ENCODE measurements at places on chromosomes 11 and 22. TPM values are rescaled to one million over a fixed set of nuclear protein-coding genes. Genes with fewer than 3 reads are reported as not detected.

KRTAP5-6 gene
- not detected for total RNA-seq

BRSK2 gene
- total RNA-seq, result 20.3 TPM

ZW10 gene
- total RNA-seq, result 24.5 TPM

- no peak for DNase-seq
- H3K27ac ChIP-seq, result no peak overlapping the region
- no peaks in the 10 kb centered on the region for H3K4me1 ChIP-seq
- H3K27me3 ChIP-seq, result no peaks in the 10 kb centered on the region
These were observed 232.6 kb upstream of the MPPED2 start for GRCh38 chr11:30818721-30819120.

DNA sequence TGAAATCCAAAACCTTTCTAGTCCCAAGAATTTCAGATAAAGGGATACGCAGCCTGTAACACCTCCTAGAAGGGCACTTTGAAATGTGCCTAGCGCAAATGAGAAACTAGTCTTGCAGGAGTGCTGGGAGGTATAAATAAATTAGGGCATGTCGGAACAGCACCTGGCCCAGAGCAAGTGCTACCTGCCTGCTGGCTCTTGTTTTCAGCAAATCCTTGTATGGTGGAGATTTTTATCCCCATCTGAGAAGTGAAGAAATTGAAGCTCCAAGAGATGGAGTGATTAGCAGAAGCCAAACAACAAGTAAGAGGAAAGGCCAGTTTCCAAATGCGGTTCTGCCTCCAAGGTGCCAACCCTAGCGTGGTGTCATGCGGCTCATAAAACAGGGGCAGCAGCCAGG lies 36.7 kb upstream of the TFIP11 start:
- no peak for DNase-seq
- H3K4me1 ChIP-seq, result peaks cover 45% of the 10 kb centered on the region
- H3K27ac ChIP-seq, result peak overlapping the region; percentile 80
- H3K27me3 ChIP-seq, result no peaks in the 10 kb centered on the region
- no peaks in the 10 kb centered on the region for H3K36me3 ChIP-seq
- H3K4me3 ChIP-seq, result no peak overlapping the region

GRCh38 chr22:48179571-48180546 lies 1417.4 kb downstream of the TBC1D22A start:
- no peaks in the 10 kb centered on the region for H3K36me3 ChIP-seq
- no peak overlapping the region for H3K4me3 ChIP-seq
- H3K27ac ChIP-seq, result no peak overlapping the region
- H3K27me3 ChIP-seq, result no peaks in the 10 kb centered on the region

DNA sequence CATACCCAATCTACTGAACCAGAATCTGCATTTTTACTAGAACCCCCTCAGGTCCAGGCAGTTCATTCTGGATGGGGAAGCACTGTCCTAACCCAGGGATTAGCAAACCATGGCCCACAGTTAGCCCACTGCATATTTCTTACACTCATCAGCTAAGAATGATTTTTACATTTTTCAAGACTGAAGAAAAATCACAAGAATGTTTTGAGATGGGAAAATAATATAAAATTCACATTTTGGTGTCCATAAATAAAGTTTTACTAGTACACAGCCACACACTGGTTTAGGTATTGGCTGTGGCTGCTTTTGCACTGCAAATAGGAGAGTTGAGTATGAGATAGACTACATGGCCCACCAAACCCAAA lies 59.4 kb downstream of the PPFIBP2 start:
- peaks cover 67% of the 10 kb centered on the region for H3K4me1 ChIP-seq
- H3K27ac ChIP-seq, result peak overlapping the region; percentile 85
- no peak for DNase-seq
- H3K36me3 ChIP-seq, result no peaks in the 10 kb centered on the region
- H3K27me3 ChIP-seq, result no peaks in the 10 kb centered on the region

DNA sequence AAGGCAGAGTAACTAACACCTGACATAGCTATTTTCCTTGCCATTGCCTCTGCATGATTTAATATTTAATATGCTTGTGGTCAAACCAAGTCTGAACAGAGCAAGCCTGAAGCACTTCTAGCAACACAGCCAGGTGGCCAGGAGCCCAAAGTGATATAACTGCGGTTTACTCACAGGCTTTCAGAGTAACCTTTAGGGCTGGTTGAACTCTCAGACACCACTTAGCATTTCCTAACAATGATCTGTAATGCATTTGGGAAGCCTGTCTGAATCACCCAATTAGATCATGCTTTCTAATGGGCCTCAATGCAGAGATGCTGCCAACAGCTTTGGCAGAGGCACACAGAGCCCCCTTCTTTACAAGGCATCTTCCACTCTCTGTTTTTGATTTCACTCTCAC lies 96.1 kb downstream of the FDX1 start:
- H3K27me3 ChIP-seq, result no peaks in the 10 kb centered on the region
- no peak overlapping the region for H3K4me3 ChIP-seq
- DNase-seq, result no peak
- H3K27ac ChIP-seq, result no peak overlapping the region
- H3K36me3 ChIP-seq, result no peaks in the 10 kb centered on the region
- H3K4me1 ChIP-seq, result no peaks in the 10 kb centered on the region

APOBEC3H gene
- total RNA-seq, result not detected

GRCh38 chr11:128779036-128779435 lies 85.2 kb downstream of the FLI1 start:
- H3K4me1 ChIP-seq, result peaks cover 34% of the 10 kb centered on the region
- H3K27me3 ChIP-seq, result no peaks in the 10 kb centered on the region
- no peak for DNase-seq
- H3K36me3 ChIP-seq, result no peaks in the 10 kb centered on the region
- H3K4me3 ChIP-seq, result no peak overlapping the region

YPEL1 gene
- 5.5 TPM for total RNA-seq

MOV10L1 gene
- total RNA-seq, result 0.73 TPM

GRCh38 chr22:30286813-30287647 lies 2.3 kb downstream of the CASTOR1 start:
- DNase-seq, result peak; percentile 85
- no peak overlapping the region for H3K27ac ChIP-seq
- no peak overlapping the region for H3K4me3 ChIP-seq
- H3K27me3 ChIP-seq, result peaks cover 7% of the 10 kb centered on the region
- peaks cover 14% of the 10 kb centered on the region for H3K4me1 ChIP-seq

DNA sequence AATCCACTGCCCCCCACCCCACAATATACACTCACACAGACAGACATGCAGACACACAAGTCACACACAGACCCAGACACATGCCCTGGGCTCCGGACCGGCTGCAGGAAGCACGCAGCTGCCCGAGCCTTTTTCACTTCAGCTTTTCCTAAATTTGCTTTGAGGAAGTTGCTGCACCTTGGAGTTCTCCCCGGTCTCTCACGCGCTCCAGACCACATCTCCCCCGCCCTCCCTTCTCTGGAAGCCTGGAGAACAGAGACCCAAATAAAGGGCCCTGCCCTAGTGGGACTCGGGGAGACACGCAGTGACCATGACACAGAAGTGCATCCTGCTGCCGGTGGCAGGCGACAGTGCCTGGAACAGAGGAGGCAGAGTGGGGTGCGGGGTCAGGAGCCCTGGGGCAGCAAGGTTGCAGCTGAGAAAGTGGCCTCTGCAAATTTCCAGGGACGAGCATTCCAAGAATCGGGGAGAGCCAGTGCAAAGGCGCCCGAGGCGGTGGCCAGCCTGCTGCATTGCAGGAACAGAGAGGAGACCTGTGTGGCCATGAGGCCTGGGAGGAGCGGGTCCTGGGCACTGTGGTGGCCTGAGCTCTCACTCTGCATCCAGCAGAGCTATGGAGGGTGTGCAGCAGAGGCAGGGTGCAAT lies 19.1 kb downstream of the RPL3 start:
- no peak overlapping the region for H3K4me3 ChIP-seq
- H3K4me1 ChIP-seq, result peaks cover 18% of the 10 kb centered on the region
- H3K27me3 ChIP-seq, result no peaks in the 10 kb centered on the region
- peak; percentile 60 for DNase-seq
- H3K27ac ChIP-seq, result 0 out of 2 replicates have a peak overlapping the region, but pooled peaks have one; percentile 48

- H3K4me1 ChIP-seq, result peaks cover 11% of the 10 kb centered on the region
- peaks cover 26% of the 10 kb centered on the region for H3K36me3 ChIP-seq
- H3K4me3 ChIP-seq, result no peak overlapping the region
- H3K27me3 ChIP-seq, result no peaks in the 10 kb centered on the region
- no peak for DNase-seq
- no peak overlapping the region for H3K27ac ChIP-seq
These were observed 5.6 kb downstream of the SLC29A2 start for GRCh38 chr11:66365711-66366619.

GRCh38 chr11:119305556-119306372 lies 11.2 kb downstream of the MCAM start:
- no peaks in the 10 kb centered on the region for H3K27me3 ChIP-seq
- H3K4me1 ChIP-seq, result peaks cover 12% of the 10 kb centered on the region
- peaks cover 31% of the 10 kb centered on the region for H3K36me3 ChIP-seq
- no peak overlapping the region for H3K4me3 ChIP-seq
- H3K27ac ChIP-seq, result peak overlapping the region; percentile 52

DNA sequence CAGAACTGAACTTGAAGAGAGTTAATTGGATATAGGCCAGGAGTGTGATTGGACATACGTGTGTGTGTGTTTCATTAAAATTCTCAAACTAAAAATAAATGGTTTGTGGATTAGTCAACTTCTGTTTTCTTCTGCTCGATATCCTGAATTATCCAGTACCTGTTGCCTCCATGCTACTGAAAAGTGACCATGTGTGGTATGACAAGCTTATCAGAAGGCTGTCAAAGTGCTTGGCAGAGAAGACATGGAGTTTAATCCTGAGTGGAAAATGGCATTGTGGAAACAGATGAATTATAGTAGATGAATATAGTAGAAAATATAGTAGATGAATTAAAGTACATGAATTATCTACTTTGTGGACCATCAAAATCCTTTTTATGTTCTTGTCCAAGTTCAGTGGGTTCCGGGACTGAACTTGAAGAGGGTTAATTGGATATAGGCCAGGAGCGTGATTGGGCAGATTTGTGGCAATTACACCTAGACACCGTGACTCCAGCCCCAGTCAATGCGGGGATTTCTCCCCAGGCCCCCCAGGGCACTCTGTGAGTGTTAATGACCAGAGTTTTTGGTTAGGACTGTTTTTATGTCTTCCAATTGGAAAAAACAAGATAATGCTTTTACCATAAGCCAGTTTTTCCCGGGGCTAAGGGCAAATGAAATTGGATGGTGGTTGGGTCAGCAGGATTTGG lies 30.1 kb downstream of the GRAMD1B start:
- no peak overlapping the region for H3K27ac ChIP-seq
- DNase-seq, result no peak
- no peaks in the 10 kb centered on the region for H3K36me3 ChIP-seq
- H3K27me3 ChIP-seq, result no peaks in the 10 kb centered on the region
- no peaks in the 10 kb centered on the region for H3K4me1 ChIP-seq
- H3K4me3 ChIP-seq, result no peak overlapping the region

DNA sequence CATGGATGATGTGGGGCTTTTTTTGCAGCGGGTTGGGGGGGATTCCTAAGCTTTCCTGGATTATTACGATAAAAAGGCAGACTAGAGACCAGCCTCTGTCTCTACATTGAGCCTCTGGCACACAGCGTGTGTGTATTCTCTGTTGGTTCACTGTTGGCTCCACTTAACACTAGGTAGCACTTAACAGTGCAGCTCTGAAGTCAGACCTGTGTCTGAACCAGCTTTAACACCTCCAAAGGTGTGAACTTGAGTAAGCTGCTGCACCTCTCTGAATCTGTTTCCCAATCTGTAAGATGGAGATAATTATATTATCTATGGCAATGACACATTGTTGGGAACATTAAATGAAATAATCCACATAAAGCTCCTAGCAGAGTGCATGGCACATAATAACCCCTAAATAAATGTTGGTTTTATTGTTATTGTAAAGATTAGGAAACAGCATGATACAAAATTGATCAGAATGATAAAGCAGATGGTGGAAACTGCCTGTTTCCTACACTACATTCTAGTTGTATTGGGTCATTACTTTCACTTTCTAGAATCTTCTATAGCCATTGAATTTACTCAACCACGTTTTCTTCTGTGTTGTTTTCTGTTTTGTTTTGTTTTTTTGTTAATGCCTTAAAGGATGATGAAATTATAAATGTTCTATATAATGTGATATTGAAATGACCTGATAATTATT lies 108.4 kb downstream of the ARL14EP start:
- no peak overlapping the region for H3K4me3 ChIP-seq

DNA sequence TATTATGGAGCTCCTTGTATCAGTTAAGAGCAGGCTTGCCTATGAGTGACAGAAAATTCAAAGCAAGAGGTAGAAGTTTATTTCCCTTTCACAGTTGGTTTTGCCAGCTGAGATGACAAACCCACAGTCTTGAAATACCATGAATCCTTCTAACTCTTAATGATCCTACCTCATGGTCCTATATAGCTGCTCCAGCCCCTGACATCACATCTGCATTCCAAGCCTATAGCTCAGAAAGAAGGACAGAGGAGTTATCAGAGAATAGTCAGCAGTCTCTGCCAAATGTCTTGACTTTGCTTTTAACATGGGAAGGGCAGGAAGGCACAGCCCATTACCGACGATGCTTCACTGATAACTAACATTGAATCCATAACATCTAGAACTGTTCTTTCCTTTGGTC lies 76.2 kb downstream of the APIP start:
- H3K27me3 ChIP-seq, result no peaks in the 10 kb centered on the region
- no peak for DNase-seq
- no peaks in the 10 kb centered on the region for H3K36me3 ChIP-seq
- H3K4me1 ChIP-seq, result peaks cover 10% of the 10 kb centered on the region

DNA sequence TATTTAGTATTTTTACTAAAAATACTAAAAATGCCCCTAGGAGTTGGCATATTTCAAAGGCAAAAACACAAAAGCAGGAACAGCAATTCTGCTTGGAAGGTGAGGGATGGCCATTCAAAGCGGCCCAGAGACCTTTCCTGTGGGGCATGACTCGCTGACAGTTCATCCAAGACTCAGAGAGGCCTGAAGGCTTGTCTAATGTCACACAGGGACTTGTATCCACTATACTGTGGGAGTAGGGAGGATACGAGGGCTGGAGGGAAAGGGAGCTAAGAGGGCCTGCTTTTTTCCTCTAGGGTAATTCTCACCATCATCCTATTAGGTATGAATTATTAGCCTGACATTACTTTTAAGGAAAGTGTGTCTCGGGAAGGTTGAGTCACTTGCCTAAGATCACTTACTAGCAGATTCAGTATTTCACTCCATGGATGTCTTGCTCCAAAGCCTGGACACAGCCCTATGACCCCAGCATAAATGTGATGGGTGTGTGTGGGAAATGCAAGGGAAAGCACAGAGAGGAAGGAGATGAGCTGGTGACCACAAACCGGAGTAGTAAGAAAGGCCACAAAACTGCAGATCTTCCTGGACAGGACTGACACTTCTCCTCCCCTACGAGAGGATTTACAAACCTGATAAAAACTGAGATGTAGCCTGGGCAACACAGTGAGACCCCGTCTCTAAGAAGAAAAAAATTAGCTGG lies 16.7 kb upstream of the UCP3 start:
- no peak overlapping the region for H3K27ac ChIP-seq
- no peaks in the 10 kb centered on the region for H3K36me3 ChIP-seq
- H3K4me1 ChIP-seq, result no peaks in the 10 kb centered on the region
- H3K27me3 ChIP-seq, result no peaks in the 10 kb centered on the region
- no peak for DNase-seq
- no peak overlapping the region for H3K4me3 ChIP-seq
